Activated T-cell treated with anti-CD3 and anti-CD28 coated beads, Interleukin-2, amount 50 U/mL, for 4 hours (primary cell): ENCODE measurements at places on chromosomes 4 and X. TPM values are rescaled to one million over a fixed set of nuclear protein-coding genes. Genes with fewer than 3 reads are reported as not detected.

UGT2B11 gene
- total RNA-seq: not detected

FAAH2 gene
- 2.1 TPM for total RNA-seq

ADAMTS3 gene
- total RNA-seq: 0.11 TPM

FABP2 gene
- not detected for total RNA-seq

- DNase-seq: no peak
Measured at GRCh38 chr4:14532436-14532835, 469.8 kb upstream of the CPEB2 start.

- no peak for DNase-seq
Measured at GRCh38 chr4:150127757-150128156, 49.5 kb downstream of the DCLK2 start.

- no peak for DNase-seq
Measured at GRCh38 chrX:30734782-30735181, 81.6 kb downstream of the GK start.

GJB1 gene
- total RNA-seq: not detected

DNA sequence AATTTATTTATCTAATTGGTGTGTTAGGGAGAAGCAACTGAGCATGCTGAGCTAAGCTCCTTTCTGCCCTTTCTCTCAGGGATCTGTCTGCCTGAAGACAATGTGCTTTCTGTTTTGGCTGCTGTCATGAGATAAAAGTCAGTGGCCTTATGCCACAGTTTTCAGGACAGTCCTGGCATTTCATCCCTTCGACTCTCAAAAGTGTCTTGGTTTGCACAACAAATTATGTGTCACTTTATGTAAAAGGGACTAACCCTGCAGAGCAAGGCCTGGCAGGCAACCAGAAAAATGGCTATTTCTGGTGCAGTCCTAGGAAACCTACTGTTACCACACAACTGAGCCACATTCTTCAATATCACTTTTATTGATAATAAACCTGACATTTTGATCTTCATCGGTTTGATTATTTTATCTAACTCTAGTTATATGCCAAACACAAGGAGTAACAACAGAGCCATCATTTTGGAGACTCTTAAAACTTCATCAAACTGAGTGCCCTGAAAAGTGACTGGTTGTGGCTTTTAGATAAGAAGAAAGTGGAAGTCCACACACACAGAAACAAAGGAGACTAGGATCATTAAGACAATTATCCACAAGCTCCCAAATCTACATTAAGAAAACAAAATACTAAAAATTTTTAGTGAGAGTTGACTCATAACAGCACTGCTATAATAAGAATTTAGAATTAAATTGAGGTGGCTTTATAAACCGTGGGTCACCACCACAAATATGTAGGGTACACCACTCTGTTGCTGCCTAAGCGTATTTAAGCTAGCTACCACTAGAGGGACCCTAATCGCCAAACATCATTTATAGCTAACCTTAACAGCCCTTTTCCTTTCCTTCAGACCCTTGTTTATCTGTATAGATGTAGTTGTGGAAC lies 95.9 kb upstream of the PTPN13 start:
- DNase-seq: no peak

GRCh38 chrX:74449937-74450330 lies 28.6 kb downstream of the SLC16A2 start:
- no peak for DNase-seq

GIMD1 gene
- not detected for total RNA-seq

F11 gene
- not detected for total RNA-seq

DNA sequence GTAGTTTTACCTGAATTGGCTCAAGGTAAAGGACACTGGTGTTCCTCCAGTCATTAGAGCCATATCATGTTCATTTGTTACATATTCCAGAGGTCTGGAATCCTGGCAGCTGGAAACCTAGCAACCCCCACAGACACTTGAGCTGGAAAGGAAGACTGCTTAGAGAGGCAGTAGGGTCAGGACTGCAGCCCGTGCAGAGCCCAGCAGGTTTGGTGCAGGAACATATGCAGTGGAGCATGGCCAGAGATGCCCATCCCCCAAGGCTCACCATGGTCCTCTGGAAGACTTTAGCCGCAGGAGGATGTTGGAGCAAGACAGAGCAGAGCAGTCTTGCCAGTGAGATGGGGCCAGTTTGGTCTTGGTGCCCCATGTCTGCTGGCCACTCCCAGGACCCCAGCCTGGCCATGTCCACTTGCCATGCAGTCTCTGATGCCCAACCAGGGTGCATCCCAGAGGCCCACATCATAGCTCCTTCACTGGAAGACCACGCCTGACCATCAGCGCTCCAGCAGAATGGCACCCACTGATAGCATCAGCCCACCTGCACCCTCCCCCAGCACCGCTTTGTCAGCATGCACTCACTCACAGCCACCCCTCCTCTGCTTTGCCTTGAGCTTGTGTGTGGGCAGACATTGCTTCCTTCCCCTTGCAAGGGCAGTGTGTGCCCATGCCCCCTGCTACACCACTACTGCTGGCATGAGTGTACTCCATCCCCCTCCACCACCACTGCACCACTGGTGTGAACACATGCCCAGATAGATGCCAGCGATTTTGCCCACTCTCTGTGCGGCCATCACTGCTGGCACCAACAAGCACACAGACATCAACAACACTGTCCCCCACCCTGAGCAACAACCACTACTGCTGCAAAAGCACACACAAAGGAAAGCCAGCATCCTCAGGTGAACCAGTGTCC lies 190.3 kb upstream of the SPOCK3 start:
- DNase-seq: no peak

DNA sequence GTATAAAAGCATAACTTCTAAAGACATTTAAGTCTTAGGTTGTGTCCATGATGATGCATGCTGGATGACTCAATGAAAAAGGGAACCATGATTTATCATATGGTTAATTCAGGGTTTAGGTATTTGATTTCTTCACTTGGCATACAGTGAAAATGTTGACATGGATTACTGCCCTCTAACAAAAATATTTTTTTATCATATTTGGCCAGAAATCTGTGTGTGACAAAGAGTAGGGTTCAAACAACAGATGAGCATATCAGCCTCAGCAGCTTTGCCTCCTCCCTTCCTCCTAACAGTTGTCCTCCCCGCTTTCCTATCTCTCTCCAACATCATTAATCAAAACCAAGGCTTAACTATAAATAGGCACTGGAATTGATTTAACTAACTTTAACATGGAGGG lies 46.3 kb downstream of the ARHGAP6 start:
- DNase-seq: no peak

PRSS12 gene
- not detected for total RNA-seq

- no peak for DNase-seq
Measured at GRCh38 chrX:151505796-151506195, 57.7 kb upstream of the PASD1 start.

GRCh38 chr4:124633285-124633941 lies 79.1 kb downstream of the ANKRD50 start:
- DNase-seq: no peak

NALF2 gene
- total RNA-seq: 1.5 TPM

- DNase-seq: no peak
Measured at GRCh38 chr4:103098756-103099440, 736 bp downstream of the BDH2 start.

- no peak for DNase-seq
Measured at GRCh38 chrX:7283741-7284140, 135.8 kb upstream of the PUDP start.

DNA sequence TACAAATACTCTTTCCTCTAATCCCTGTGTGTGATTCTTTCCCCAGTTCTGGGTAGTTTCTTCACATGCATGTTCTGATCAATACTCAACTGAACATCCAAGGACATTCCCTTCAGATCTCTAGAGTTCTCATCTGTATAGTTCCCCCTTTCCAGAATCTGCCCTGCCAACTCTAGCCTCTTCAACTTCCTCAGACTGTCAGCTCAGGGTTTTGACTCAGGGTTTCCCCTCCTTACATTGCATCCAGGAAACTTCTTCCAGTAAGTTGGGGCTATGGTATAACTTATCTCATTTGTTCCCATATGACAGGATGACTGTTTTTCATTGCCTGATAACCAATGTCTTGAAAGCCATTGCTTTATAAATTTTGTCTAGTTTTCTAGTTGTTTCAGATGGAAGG lies 14.2 kb upstream of the ANKRD17 start:
- DNase-seq: no peak

GRCh38 chrX:13693341-13693961 lies 4.5 kb downstream of the RAB9A start:
- DNase-seq: no peak

GRCh38 chr4:150150629-150151062 lies 72.4 kb downstream of the DCLK2 start:
- DNase-seq: no peak

DNA sequence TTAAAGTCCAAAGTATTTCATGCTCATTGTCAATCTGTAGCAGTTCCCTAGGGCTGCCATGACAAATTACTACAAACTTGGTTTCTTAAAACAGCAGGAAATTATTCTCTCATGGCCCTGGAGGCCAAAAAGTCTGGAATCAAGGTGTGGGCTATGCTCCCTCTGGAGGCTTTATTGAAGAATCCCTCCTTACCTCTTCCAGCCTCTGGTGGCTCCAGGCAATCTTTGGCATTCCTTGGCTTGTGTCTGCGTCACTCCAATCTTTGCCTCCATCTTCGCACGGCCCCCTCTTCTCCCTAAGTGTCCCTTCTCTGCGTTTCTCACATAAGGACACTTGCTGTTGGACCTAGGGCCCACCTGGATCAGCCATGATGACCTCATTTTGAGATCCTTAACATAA lies 170.4 kb downstream of the SMIM20 start:
- no peak for DNase-seq

GRCh38 chrX:115284877-115285276 lies 4.6 kb upstream of the LUZP4 start:
- no peak for DNase-seq

DNA sequence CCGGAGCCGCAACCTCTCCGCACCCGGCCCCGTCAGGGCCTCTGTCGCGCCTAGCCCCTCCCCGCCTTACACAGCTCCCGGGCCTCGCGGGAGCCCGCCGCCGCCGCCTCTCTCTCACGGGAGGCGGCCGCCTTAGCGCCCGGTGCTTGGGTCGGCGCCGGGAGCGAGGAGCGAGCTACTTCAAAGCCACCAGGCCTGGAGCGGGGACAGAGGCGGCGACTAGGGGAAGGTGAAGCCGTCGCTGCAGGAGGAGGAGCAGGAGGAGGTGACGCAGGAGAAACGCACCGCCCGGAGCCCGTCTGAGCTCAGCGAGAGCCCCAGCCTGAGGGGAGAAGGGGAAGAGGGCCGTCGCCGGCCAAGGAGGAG lies 250 bp downstream of the USP9X start:
- peak; percentile 61 for DNase-seq

MID1 gene
- 0.25 TPM for total RNA-seq

DNA sequence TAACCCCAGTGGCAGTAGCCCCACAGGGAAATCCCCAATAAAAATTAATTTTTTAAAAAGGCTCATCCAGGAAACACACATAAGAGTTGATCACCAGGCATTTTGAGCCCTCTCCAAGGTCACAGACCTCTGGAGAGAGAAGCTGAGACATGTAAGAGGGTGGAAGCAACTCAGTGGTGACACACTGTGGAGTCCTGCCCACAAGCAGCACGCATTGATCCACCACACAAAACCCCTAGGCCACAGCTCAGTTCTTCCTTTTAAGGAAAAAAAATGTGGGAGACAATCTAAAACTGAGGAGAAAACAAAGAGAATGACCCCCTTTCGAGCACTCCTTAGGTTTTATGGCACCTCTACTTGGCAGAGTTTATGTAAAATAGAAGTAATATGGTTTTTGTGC lies 71.7 kb upstream of the S100G start:
- no peak for DNase-seq

DNA sequence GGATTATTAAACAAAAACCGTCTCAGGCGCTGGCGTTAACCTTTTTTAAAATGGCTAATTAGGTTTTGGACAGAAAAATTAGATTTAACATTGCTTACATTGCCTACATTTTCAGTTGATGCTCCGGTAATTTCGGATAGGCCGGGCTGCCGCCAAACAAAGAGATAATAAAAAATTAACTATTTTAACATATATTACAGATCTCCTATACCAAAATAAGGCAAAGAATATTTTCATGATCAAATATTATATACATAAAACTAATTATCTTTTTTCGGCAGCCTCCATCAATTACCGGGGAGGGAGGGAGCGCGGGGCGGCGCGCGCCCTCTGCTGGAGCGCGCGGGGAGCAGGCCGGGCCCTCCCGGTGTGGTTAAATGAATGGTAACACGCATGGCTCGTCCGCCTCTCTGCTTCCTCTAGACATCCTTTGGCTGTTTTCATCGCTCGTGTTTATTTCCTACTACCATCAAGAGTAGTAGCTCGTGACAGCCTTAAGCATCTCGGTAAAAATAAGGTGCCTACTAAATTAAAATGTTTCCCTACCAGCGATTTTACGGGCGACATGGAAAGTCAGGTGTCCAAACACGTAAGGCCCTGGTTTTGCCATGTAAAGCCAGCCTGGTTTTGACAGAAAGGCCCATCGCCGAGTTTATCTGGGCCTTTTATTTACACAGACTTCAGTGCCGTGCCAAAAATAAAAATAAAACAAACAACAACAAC lies 52.4 kb upstream of the TMEM33 start:
- peak; percentile 42 for DNase-seq

DNA sequence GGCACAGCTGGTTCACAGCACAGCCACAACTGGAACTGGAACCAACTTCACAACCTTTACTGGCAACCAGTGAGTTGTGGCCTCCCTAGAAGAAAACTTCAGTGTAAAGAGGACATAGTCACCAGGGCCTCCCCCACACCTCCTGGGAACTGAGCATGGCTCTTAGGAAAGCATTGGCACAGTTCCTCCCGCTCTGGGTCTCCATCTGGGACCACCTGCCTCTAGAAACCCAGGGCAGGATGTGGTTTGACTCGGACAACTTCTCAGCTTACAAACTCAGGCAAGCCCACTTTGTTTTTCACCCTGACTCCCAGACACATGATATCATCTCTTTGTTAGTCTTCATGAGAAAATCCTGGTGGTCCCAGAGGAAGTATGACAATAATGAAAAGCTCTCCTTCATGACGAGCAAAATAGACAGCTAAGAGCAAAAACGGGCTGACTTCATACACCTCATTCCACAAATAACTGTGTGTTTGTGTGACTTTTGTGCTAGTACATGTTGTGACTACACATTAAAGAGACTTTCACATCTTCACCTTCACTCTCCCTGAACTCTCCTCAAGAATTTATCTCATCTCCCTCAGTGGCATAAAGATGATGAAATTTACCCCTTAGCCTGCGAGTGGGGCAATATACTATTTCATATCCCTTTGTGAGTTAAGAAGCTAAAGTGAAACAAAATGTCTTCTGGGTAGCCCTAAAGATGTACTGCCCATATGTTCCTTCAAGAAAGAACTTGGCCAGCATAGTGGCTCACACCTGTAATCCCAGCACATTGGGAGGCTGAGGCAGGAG lies 75.4 kb downstream of the SH3KBP1 start:
- no peak for DNase-seq

- DNase-seq: no peak
Measured at GRCh38 chr4:105345838-105346237, 128.0 kb downstream of the PPA2 start.

- peak; percentile 32 for DNase-seq
Measured at GRCh38 chrX:45769761-45770582, 569.3 kb upstream of the DIPK2B start.

DNA sequence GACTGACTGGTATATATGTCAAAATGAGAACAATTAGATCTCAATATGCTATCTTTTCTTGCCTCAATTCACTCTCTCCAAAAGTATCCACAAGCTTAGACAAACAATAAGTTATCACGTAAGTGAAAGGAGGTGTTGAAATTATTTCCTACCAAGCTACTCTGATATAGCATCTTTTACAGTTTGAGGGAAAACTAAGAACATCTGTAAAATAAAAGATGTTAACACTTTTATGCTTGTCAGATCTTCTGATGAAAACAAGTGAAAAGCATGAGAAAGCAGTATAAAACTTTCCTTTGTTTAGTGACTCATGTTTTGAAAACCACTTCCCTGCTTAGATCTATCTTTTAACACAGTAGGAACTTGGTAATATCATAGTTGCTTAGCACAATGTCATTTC lies 8.4 kb upstream of the MAB21L2 start:
- DNase-seq: no peak
